ENCODE measurements at places on chromosomes 16 and 17.

DNA sequence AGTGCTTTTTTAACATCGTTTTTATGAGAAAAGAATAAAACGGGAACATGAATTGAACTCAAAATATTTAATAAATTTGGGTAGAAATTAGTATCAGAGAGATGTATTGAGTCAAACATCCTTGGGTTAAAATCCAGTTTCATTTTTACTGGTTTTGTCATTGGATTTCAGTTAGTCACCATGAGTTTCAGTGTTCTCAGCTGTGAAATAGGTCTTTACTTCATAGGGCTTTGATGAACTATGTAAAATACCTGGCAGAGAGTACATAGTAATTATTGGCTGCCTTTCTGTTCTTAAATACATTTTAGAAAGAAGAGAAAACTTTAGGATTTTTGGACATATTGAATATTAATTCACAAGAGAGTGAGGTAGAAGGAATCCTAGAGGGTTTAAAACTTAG, 105.8 kb downstream of the TANC2 start:
- DNase-seq, result no peak

DNA sequence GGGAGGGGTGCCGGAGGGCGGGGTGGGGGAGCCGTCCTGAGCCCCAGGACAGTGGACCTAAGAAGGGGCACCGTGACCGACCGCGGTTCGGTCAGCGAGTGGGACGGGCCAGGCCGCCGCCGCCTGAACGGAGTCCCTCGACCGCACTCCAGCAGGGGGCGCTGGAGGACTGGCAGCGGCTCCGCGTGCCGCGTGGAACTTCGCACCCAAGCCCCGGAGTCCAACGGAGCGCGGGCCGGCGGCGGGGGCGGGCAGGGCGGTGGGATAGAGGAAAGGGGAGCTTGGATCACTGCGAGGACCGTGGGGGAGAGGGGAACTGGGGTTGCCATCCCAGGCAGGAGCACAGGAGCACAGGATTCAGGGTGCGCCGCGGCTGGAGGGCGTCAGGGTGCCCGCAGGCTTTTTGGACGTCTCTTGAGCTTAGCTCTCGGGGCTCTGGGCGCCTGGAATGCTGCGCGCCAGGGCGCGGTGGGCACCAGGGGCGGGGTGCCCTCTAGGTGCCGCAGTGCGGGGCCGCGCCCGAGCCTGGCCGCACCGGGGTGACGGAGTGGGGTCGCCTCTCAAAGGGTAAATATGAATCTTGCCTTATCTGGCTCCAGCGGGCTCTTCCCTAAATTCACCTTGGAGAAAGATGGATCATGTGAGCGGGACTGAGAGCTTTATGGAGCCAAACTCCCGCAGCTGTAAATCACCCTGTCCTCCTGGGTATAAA, 379 bp upstream of the OTOP2 start:
- peak; percentile 53 for DNase-seq

- no peak for DNase-seq
These were observed 13.8 kb upstream of the CCL17 start for GRCh38 chr16:57390636-57391295.

DNA sequence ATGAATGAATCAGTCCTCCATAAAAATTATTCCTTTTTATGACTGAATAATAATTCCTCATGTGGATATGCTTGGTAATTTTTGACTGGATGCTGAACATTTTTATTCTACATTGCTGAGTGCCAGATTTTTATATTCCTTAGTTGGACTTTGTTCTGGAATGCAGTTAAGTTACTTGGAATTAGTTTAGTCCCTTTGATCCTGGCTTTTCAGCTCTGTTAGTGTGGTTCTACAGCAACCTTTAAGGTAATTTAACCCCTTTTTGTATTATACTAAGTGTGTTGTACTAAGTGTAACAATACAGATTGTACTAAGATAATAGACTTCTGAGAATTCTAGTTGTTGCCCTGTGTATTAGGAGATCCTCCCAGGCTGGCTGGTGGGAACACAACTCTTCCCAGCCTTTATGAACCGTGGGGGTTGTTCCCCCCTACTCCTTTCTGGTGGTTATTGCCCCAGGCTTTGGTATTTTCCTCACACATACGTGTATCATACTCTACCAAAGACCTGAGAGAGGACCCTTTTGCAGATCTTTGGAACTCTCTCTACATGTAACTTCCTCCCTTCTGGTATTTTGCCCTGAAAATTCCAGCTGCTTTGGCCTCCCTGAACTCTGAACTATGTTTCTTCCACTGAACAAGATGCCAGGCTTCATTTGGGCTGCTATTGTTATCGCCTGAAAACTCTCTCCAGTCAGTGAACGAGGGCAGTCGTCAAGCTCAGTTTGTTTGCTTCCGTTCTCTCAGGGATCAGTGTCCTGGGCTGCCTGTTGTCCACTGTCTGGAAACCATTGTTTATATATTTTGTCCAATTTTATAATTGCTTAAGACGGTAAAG, 30.5 kb downstream of the TANGO6 start:
- DNase-seq, result no peak

DNA sequence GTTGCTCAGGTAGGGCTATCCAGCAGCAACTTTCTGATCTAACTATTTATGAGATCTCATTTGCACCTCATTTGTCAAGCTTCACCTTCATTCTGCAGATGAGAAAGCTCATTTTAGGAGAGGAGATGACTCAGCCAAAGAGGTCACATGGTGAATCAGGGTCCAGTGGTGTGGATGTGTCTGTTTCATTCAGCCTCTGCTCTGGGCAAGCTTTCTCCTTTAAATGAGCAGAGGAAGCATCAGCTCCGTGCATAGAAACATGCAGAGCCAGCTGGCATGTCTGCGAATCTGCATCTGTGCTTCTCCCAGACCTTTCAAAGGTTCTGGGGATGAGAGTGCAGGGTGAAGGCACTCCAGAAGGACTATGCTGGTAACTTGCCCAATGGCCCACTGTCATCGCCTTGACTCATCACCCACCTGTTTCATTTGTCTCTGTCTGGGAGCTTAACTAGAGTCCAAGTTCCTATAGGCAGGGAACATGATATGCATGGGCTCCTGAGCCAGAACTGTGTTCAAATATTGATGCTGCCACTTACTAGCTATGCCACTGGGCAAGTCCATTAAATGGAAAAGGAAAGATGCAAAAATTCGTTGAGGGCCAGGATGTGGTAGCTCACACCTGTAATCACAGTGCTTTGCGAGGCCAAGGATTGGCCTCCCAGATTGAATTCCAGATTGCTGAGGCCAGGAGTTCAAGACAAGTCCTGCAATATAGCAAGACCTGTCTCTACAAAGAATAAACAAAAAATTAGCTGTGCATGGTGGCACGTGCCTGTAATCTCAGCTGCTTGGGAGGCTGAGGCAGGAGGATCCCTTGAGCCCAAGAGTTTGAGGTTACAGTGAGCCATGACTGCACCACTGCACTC, 67.1 kb upstream of the NLK start:
- DNase-seq, result no peak

DNA sequence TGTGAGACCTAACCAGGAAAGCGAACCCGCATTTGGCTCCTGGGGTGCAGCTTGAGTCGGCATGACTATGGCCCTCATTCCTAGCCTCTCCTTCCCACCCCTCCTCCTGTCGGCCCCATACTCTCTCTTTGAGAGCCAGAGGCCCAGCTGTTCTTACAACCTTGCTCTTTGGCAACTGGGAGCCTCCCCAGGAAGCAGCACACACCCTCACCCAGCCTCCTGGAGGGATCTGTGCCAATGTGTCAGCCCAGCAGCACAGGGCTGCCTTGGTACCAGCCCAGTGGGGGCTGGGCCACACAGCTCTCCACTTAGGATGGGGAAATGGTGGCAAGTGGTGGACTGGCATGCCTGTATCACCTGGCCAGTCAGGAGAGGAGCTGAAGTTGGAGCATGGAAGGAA, 70.3 kb upstream of the LGALS9 start:
- DNase-seq, result no peak

GRCh38 chr17:66753126-66753920, 81.6 kb upstream of the CACNG5 start:
- DNase-seq, result no peak

DNA sequence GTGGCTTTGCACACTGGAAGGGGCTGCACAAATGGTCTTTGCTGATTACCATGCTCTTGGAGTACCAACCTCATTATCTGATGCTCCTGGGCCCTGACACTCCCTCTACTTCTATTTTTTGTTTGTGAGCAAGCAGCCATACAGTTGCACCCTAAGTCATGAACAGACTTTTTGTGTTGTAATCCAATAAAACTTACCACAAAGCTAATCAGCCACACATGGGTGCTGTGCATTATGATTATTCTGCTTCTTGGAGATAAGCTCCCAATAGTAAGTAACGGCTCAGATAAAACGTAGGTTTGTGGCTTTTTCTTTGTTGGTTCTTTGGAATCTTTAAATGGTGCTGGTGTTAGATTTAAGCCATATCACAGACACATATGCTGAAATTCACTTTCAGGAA, 76.2 kb downstream of the CCT6B start:
- no peak for DNase-seq

- DNase-seq, result no peak
These were observed 83.0 kb upstream of the CDC42EP4 start for GRCh38 chr17:73394512-73395450.

All from cardiac muscle cell (in vitro differentiated cells and primary cell).